ENCODE measurements at places on chromosomes 2 and 18.

DNA sequence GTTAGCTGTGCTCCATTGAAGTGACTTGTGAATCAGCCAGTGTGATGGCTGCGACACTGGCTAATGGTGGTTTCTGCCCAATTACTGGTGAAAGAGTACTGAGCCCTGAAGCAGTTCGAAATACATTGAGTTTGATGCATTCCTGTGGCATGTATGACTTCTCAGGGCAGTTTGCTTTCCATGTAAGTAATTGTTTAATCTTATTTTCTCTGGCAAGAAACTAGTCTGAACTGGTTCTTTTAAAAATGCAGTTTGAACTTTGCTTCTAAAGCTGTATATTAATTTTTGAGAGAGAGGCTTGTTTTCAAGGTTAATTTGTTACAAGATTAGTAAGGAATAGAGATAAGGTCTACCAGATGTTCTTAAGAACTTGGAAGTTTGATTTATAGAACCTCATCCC, 46.7 kb downstream of the GLS start:
- no peak for DNase-seq

DNA sequence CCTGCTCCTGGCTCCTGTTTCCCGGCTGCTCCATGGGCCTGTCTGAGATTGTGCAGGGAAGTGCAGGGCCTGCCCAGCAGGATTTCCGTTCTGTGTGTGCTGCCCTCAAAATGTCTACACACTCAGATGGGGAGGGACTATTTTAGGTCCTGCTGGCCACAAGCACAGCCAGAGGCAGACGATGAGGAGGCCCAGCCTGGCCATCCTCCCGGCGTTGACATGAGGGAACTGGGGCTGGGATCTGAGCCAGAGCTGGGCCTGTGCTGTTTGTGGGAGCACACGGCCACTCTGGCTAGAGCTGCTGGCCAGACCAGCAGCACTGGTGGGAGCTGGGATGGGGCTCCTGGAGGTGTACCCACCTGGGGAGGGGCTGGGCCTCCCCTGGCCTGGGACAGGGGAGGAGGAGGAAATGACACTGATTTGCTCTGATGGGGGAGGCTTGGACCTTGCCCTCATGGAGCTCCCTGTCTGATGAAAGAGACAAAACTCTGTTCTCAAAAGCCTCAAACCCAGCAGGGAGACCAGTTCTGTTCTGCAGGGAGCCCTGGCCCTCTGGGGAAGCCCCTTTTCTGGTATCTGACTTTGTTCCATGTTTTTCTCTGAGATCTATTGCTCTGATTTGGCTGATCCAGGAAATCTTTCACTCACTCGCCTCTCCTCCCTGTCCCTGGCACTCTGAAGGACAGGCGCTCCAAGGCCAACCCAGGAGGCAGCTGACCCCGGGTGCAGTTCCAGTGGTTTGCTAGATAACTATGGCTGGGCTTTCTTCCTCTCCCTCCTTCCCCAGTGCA, 161.8 kb downstream of the DYSF start:
- DNase-seq: no peak

DNA sequence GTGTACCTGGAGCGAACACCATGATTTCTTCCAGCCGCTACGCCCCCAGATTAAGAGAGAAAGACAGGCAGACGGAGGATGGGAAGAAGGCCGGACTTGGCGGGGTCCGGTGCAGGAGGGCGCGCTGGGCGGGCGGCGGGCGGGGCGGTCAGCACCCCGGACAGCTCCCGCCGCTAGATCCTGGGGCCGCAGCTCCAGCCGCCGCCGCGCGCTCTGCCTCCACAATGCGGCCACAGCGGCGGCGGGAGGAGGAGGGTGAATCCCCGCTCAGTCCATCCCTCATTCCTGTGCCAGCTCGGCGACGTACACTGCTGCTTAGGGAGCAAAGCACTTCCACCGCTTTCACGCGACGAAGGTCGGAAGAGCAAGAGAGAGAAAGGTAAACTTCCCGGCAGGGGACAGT, at the start of gene AKAIN1:
AKAIN1 (minus strand) TSS at position 226 of the 403 bp plus-strand sequence; CDS start at position 22, 204 bp downstream.
- peak; percentile 22 for DNase-seq

DNA sequence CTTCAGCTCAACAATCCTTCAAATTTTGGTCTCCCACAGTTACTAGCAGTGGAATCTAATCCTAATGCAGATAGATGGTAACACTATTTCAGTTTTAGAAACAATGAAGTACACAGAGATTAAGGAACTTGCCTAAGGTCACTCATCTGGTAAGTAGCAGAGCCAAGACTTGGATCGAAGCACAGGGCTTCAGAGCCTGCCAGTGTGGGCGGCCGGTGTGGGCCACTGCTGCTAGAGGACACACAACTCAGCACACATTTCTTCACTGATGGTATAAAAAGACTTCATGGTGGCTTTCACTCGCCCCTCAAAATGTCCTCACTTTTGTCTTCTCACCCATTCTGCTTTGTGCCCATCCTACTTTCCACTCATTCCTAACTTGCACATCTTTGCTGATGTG, 11.1 kb downstream of the C2orf74 start:
- no peak for DNase-seq

DNA sequence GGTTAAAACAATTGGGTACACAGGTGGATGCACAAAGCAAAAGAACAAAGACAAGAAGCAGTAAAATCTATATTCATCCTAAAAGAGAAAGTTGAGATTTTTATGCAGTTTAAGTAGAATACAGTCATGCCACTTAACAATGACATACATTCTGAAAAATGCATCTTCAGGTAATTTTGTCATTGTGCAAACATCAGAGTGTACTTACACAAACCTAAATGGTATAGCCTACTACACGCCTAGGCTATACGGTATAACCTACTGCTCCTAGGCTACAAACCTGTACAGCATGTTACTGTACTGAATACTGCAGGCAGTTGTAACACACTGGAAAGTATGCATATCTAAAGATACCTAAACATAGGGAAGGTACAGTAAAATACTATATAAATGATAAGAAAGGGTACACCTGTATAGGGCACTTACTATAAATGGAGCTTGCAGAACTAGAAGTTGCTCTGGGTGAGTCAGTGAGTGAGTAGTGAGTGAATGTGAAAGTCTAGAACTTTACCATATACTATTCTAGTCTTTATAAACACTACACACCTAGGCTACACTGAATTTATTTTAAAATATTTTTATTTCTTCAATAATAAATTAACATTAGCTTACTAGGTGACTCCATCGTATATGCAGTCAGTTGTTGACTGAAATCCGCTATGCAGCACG, 132.9 kb downstream of the BARD1 start:
- DNase-seq: no peak

GRCh38 chr2:8851811-8852560, 14.6 kb upstream of the KIDINS220 start:
- no peak for DNase-seq

DNA sequence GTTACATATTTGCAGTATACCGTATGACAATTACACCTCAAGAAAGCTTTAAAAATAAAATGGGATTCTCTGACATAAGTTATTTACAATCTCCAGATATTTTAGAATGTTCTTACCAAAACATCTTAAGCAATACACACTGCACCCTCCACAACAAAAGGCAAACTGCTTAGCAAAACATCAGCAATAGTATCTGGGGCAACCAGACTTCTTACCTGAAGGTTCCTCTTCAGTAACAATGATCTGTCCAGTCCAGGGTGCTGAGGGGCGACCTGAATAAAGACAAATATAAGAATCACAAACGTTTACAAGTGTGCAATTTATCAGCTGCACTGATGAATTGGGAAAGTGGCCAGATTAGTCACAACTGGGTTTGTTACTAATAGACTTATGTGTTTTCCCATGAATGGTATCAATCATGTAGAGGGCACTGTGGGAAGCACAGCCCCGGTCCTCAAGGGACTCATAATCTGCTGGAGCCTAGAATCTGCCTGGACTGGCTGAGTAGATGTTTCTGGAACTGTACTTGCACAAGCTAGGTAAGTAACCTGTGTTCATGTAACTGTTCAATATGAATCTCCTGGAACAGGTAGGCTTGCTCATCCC, 70.7 kb downstream of the MYOM1 start:
- DNase-seq: no peak

- DNase-seq: no peak
Measured at GRCh38 chr2:226050822-226051221, 651.3 kb downstream of the NYAP2 start.

DNA sequence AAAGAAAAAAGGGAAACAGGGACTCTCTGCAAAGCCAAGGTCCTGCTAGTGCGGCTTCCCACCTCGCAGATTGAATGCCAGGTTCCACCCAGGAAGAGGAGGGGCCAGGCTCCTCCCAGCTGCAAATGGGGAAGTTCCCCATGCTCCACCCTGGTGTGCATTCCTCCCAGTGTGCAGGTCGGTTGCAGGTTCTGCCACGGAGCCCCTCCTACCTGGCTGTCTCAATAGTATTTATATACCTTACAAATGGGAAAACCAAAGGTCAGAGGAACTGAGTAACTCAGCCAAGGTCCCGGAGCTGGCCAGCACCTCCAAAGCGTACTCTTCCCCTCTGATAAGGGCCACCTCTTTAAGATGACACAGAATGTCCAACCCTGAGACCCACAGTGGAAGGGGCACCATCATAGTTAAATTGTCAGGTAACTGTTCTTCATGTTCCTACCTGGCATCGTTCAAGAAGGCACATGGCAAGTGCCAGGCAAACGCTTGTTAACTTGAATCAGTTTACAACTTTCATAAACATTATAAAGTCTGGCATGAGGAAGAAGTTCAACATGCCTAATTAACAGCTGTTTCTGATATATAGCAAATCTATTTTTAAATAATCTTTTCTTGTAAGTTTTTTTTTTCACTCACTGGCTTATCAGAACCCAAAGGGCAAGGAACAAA, 35.5 kb downstream of the POU3F3 start:
- DNase-seq: no peak

DNA sequence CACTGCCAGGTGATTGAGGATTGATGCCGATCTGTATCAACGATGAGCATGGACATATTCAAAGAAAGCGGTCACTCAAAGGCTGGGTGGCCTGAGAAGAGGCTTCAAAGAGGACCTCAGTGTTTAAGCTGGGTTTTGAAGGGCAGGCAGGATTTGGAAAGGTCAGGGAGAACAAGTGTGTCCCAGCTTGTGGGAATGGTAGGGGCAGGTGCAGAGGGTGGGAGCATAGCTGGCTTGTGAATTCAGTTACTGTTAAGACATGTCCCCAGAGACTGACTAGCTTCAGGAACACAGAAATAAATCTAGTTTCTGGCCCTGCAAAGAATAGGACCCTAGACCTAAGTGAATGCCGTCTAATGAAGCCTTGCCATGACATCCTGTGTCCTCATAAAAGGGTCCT, 363.4 kb downstream of the CLIP4 start:
- no peak for DNase-seq

DNA sequence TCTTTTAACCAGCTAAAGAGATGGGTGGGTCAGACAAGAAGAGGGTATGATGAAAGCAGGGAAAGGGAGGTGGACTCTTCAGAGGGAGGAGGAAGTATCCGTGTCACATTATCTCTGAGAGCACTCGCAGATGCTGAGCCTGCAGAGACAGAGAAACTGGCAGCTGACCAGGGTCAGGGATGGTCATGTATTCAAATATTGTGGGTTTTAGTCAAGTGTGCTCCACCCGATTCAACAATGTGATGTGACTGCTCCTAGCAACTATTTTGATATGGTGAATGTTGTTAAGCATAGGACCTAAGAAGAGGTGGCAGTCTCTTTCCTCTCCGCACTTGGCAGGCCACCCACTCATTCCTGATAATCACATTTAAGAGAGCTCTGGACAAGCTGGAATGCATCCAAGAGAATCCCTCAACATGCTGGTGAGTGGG, 1.3 kb upstream of the CLIP4 start:
- DNase-seq: no peak

- no peak for DNase-seq
Measured at GRCh38 chr2:153875801-153876466, 4.2 kb downstream of the GALNT13 start.

- no peak for DNase-seq
Measured at GRCh38 chr2:8737571-8738175, 55.8 kb downstream of the ID2 start.

DNA sequence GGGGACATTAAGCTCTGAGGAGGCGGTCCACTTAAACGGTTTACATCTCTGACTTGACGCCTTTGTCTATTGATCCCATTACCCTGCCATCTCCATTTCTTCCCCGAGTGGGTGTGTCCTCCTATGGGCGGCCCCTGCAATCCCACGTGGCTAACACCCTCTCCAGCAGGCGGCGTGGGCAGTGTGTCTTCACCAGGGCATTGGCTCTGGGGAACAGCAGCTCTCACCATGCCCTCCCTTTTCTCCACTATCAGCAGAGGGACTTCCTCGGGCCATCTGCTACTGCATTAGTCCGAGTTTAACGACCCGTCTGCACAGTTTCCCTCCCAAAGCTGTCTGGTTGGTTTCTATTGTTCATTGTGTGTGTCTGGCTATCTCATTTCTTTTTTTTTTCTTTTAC, 511.9 kb upstream of the NRP2 start:
- DNase-seq: no peak
